HS-5 (cell line): ENCODE measurements at places on chromosomes 13 and 19.
A peak's percentile ranks its signal among the peaks of the same experiment; 100 is the strongest.

DNA sequence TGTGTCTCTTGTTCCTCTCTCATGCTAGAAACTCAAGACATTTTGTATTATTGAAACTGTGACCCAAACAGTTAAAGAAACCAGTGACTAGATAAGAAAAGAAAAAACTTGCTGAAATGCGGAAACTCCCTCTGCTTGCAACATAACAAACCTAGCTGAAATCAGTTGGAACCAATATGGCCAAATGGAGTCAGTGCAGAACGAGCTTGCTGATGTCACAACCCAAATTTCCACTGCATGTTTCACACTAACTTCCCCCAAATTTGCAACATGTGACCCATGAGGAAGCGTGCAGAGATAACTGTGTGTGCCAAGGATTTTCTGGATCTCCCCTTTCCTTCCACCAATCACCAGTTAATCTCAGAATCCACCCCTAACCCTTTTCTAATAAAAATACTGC lies 208.0 kb downstream of the DLEU7 start:
- DNase-seq, result no peak

DNA sequence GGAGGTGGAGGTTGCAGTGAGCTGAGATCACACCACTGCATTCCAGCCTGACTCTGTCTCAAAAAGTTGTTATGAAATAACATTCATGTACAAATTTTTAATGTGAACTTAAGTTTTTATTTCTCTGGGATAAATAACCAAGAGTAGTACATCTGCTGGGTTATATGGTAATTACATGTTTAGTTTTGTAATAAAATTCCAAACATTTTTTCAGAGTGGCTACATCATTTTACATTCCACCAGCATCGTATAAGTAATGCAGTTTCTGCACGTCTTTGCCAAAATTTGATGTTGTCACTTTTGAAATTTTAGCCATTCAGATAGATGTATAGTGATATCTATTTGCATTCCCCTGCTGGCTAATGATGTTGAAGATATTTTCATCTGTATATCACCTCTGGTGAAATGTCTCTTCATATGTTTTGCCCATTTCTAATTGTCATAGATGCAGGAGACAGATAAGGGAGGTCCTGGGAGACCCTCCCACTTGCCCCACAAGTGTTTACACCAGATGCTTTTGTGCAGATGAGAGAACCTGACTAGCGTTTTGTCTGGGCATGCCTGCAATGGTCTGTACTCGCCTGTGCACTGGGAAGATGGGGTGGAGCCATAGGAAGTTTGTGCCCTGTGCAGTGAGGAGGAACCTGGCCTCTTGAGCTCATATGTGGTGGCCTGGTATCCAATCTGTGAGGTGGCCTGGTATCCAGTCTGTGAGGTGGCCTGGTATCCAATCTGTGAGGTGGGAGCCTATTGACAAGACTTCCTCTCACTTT lies 12.7 kb upstream of the KBTBD6 start:
- DNase-seq, result peak; percentile 42

- DNase-seq, result no peak
These were observed 62.3 kb downstream of the ZNF627 start for GRCh38 chr19:11659612-11660011.

- no peak for DNase-seq
These were observed at the start of gene ENOX1 for GRCh38 chr13:43786766-43787517. ENOX1 (minus strand) TSS chr13:43786972.

- DNase-seq, result no peak
These were observed 5.1 kb downstream of the REEP6 start for GRCh38 chr19:1495799-1496713.
